ENCODE measurements at places on chromosomes 12 and 14.

- no peak for DNase-seq
Observed at GRCh38 chr12:126147321-126147720, 1082.1 kb downstream of the AACS start.

DNA sequence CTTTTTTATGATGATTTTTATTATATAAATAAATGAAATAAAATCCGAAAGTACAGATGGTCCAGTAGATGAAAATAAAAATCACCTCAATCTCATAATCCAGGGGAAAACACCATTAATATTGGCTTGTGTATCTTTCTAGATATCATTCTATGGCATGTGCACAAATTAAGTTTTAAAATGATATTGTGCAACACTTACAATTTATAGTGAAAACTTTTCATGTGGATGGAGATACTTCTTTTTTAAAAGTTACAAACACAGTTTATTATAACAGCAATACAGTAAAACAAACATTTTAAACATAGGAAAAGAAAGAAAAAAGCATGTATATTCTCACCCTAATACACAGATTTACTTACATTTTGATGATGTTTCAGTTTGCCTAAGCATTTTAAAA is 98.9 kb upstream of the RMST start:
- no peak for DNase-seq

GRCh38 chr12:117241697-117242096 is 51.4 kb upstream of the FBXO21 start:
- DNase-seq, result no peak

DNA sequence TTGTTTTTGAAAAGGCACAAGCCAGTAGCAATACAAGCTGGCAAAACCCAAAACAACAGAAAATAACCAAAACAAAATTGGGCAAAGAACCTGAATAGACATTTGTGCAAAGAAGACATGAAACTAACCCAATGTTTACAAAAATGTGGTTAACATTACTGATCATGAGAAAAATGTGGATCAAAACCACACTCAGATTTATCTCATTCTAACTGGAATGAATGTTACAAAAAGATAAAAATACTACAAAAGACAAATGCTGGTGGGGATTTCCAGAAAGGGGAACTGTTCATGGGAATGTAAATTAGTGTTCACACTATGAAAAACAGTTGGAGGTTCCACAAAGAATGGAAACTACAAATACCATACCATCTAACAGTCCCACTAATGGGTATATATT is 26.6 kb downstream of the ASCL4 start:
- no peak for DNase-seq

GRCh38 chr14:33163109-33163508 is 224.4 kb downstream of the NPAS3 start:
- DNase-seq, result no peak

DNA sequence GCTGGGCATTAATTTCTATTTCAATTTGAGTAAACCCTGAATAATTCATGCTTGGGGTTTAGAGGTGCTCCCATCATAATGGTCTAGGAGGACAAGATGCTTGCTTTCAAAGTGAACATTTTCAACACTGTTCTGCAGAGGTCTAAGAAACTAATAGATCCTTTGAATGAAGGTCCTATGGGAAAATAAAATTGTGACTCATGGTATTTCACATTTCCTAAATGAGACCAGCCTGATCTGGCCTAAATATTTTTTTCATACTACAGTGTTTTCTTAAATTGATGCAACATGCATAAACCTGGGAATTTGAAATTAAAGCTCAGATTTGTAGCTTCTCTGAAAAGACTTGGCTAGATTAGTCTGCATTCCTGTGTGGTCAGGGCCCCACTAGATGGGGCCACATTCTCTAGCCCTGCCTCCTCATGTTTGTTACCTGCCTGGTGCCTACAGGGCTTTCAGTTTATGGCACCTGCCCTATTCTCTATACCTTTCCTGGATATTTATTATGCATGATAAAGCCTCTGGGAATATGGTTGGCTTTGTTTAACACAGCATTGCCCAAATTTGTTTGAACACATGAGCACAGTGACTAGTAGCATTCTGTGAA is 112.7 kb downstream of the METTL25 start:
- DNase-seq, result no peak

DNA sequence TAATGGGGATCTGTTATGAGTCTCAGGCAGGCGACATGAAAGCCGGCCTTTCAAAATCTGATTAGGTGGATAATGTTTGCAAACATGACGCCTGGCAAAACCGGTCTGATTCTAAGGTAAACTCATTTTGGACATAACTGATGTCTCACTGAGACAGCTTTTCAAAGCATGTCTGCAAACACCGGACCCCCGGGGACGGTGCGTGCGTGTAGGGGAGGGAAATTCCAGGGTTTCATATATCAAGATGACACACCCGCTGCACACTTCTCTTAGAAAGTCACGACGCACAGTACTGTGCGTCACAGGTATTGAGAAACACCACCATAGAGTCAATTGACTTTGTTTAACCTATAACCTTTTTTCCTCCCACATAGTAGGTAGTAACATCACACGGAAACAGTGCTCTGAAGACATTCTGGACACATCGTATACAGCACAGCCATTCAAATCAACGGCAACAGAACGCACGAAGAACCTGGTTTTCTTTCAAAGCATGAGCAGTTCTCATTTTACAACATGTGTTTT is 43.9 kb upstream of the TESC start:
- DNase-seq, result no peak

DNA sequence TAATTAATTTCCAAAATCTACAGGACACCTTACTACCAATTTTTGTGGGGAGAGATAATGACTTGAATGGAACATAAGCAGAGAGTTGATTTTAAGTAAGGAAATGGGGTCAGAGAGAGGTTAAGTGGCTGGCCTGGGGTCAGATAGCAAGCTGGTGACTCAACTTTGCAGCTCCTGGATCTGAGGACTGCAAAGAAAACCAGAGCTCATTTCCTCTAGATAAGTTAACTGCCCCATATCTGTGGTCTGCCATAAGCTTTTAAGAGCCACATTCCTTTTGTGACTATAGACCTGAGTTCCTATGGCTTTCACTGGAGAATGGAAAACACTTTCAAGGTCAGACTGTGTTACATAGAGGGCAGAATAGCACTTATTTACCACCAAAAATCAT is 201.2 kb upstream of the PRICKLE1 start:
- DNase-seq, result no peak

- no peak for DNase-seq
Observed at GRCh38 chr14:42112108-42112507, 505.4 kb downstream of the LRFN5 start.

- DNase-seq, result no peak
Observed at GRCh38 chr14:68814238-68814538, 21.3 kb upstream of the ZFP36L1 start.

DNA sequence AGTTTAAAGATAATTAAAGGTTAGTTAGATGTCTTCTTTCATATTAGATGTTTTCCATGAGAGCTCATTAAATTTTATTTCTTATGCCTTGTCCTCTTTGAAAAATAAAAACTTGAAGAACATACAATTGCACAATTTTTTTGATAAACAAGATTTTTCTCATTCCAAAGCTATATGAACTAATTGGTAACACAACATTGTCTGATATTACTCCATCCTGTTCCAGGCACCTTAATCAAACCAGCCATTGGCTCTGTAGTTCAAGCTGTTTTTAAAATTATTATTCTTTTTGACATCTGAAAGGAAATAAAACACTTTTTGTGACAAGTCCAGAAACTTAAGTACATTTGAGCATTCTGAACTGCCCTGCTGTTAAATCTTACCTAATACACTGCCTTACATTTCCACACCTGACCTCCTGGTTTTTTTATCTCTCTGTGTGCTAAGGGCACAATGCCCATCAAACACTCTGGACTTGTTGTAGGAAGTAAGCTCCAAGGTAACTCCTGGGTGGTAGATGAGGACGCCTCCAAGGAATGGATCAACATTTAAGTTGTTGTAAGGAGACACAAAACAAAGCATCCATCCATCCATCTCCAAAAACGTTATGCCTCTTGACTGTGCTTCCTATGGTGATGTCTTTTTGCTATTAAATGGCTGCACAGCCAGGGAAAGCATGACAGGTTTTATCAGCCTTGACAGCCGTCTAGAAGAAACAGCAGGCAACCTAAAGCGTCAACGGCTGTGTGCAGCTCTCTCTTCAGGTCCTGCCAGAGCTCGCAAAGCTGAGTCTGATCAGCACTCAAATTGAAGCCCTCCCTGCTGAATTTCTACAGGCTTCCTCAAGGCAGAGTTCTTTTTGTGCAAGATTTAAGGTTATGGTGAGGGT is 449.9 kb upstream of the FLRT2 start:
- no peak for DNase-seq

- no peak for DNase-seq
Observed at GRCh38 chr12:5723071-5723470, 222.0 kb downstream of the ANO2 start.

DNA sequence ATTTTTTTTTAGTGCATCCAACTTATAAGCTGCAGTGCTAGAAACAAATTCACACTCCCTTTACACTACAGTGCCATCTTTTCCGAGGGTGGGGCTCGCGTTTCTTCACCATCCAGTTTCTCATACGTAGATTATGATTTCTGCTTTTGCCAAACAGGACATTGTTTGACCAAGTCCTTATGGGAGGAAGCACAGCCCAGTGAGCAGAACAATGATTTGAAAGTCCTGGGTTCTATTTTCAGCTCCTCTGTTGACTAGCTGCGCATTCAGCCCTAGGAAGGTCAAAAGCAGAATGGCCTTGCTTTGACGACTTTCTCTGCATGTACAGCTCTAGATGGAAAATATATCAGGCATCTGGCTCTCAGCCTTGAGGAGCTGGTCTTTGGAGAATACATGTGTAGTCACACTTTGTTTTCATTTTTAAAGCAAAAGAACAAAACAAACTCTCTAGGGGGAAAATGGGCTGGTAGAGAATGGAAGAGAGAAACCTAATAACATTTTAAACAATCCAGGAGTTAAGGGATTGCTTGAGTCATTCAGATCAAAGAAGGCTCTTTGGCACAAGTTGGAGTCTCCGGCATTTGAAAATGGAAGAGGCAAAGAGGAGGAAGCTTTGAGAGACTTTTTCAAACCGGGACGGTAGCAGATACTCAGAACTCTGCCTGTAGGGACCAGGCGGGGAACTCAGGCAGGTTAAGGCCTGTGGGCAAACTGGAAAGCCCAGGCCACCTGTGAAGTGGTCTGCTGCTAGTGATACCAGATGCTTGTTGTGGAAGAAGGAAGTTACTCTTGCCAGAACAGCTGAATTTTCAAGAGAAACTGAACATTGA is 257.3 kb upstream of the PLEKHG7 start:
- DNase-seq, result no peak

DNA sequence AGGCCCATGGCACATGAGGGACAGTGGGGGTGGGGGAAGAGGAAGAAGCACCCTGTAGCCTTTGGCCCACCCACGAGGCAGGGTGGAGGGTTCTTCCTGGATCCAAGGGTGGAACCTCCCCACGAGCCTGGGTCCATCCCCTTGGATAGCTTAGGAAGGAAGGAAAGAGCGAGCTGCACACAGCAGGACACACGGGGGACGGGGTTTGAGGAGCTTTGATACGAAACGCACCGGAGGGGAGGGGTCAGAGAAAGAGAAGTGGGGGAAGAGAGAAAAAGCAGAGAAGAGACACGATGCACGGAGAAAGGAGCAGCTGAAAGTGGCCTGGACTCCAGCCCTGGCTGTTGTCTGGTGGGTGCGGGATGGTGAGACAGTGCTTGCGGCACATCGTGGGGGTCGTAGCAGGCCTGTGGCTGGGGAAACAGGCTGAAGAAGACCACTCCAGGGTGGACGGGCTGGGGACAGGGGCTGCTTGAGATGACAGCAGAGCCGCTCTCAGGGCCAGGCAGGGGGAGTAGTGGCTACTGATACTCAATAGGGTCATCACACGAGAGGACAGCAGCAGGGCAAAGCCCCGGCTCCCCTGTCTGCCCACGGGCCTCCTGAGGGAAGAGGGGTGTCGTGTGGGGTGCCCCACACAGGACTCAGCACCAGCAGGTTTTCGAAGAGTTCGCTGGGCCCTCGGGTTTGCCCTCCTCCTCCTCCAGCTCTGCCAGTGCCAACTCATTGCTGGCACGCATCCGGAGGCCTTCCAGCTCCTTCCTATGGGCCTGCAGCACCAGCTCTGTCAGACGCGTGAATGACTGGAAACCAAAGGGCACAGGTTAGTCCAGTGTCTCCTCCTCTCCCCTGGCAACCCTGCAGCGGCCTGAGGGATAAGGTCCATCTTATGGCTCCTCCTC is 5.4 kb upstream of the GPX2 start:
- no peak for DNase-seq

- DNase-seq, result peak; percentile 90
Observed at GRCh38 chr14:103500148-103500990, 22.3 kb downstream of the CKB start.

- no peak for DNase-seq
Observed at GRCh38 chr12:96132819-96133218, 61.4 kb upstream of the ELK3 start.

DNA sequence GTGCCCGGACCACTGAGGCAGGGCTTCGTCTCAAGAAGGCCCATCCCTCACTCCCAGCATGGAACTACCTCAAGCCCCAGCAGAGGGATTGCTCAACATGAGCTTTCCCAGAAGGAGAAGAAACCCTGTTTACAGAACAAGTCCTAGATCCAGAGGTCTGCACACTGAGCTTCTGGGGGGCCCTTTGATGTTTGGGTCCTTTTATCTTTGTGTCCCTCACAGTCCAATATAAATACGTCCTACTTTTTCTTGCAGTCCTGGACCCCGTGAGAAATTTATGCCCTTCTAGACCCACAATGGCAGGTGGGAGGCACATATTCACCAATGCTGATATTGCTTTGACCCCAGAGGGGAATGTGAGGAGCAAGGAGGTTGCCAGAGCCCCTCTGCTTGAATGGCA is 54.4 kb downstream of the SMUG1 start:
- DNase-seq, result no peak

- no peak for DNase-seq
Observed at GRCh38 chr12:32049956-32050355, 56.7 kb upstream of the BICD1 start.

DNA sequence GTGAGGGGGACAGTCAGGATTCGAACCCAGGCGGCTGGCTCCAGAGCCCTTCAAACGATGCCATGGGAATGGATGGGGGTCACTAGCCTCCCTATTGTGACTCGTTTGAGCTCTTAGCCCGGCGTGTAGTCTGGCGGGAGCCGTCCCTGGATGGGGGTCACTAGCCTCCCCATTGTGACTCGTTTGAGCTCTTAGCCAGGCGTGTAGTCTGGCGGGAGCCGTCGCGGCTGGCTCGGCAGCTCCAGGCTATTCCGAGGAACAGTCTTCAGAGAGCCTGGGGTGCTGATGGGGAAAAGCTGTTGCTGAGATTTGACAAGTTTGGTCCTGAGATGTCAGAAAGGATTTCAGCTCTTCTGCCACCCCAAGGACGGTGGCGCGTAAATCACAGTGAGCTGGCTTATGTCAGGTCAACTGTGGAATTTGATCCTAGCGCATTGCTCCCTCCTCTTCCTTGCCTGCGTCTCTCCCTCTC is 58.3 kb downstream of the CALM1 start:
- DNase-seq, result no peak

- DNase-seq, result no peak
Observed at GRCh38 chr12:127773520-127773919, 493.4 kb upstream of the TMEM132C start.

GRCh38 chr12:13175499-13175898 is 21.0 kb upstream of the EMP1 start:
- DNase-seq, result no peak

- no peak for DNase-seq
Observed at GRCh38 chr12:95700316-95700785, 90.2 kb downstream of the NTN4 start.

GRCh38 chr12:57476162-57476992 is 3.3 kb downstream of the ARHGAP9 start:
- no peak for DNase-seq
